H7 (cell line): ENCODE measurements at places on chromosomes 16 and 17. TPM values are rescaled to one million over a fixed set of nuclear protein-coding genes. Genes with fewer than 3 reads are reported as not detected.

DNA sequence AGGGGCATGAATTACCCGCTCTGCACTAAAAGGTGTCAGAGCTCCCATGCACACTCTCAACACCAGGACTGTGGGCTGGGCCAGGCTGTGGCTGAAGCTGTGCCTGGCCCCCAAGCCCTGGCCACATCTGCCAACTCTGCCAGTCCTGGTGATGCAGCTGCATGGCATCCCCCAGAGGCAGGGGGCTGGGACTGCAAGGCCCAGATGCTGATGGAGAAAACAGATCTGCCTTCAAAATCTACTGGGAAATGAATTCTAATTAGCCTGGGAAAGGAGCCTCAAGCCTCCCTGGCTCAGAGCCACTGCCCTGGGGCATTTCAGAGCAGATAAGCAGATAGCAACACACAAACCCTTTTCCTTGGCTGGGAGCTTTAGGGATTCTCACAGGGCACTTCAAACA, 3.4 kb downstream of the CHST6 start:
- DNase-seq: peak; percentile 76

DNA sequence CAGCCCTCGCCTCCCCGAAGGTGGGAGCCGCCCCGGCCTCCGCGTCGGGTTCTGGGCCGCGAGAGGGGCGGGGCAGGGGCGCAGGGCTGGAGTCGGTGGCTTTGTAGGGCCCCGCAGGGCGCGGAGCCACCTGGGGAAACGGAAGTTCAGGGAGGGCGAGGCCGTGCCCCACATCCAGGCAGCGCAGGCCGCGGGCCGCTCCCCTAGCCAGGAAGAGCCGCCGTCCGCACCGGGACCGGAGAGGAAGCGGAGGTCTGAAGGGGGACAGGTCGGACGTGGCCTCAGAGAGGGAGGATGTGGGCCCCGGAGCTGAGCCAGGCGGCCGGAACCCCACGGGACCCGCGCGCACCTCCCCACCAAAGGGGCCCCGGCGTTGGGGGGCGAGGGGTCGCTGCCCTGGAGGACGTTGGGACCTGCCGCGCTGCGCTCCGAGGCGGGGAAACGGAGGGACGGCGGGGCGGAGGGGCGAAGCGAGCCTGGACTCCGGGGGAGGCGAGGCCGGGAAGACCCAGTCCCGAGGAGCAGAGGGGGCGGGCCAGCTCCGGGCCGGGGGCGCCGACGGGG, 482 bp upstream of the SLC16A3 start:
- peak; percentile 88 for DNase-seq

- no peak for DNase-seq
Observed at GRCh38 chr17:40452216-40452787, 9.1 kb downstream of the IGFBP4 start.

Gene SEC14L5
- total RNA-seq: 2.1 and 2.4 TPM in 2 replicates

Gene BCO1
- 0.10 and 0.63 TPM in 2 replicates for total RNA-seq
